Heart left ventricle (tissue), 16 donors: ENCODE measurements at places on chromosomes 7 and 10.

GRCh38 chr10:22481687-22482539, 136.6 kb downstream of the SPAG6 start:
- DNase-seq: no peak

GRCh38 chr7:31948029-31948428, 122.2 kb downstream of the PDE1C start:
- no peak for DNase-seq

DNA sequence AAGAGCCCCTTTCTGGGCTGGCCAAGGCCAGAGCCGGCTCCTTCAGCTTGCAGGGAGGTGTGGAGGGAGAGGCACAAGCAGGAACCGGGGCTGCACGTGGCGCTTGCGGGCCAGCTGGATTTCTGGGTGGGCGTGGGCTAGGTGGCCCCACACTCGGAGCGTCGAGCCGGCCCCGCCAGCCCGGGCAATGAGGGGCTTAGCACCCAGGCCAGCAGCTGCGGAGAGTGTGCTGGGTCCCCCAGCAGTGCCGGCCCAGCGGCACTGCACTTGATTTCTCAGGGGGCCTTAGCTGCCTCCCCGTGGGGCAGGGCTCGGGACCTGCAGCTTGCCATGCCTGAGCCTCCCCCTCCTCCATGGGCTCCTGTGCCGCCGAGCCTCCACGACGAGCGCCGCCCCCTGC, 48.1 kb downstream of the SH2D4B start:
- no peak for DNase-seq

- no peak for DNase-seq
Measured at GRCh38 chr10:3248526-3249306, 76.1 kb upstream of the PITRM1 start.
